Camera-type eye (tissue), 1 donor: ENCODE measurements at places on chromosomes 4 and X. TPM values are rescaled to one million over a fixed set of nuclear protein-coding genes. Genes with fewer than 3 reads are reported as not detected.

The HS6ST2 gene
- total RNA-seq, result 5.7 TPM

The PRKG2 gene
- total RNA-seq, result 5.0 TPM

The GAGE12E gene
- not detected for total RNA-seq

The BBS12 gene
- 13.9 TPM for total RNA-seq

The L1CAM gene
- total RNA-seq, result 57.3 TPM

The FHDC1 gene
- 9.0 TPM for total RNA-seq

The FGF5 gene
- 0.16 TPM for total RNA-seq
